Left lung (tissue), 14 donors: ENCODE measurements at places on chromosomes 1 and 21. TPM values are rescaled to one million over a fixed set of nuclear protein-coding genes. Genes with fewer than 3 reads are reported as not detected.

The FRRS1 gene
- 12.3 TPM for total RNA-seq

The XCL2 gene
- total RNA-seq, result 0.89 TPM

The RIPPLY3 gene
- 0.13 TPM for total RNA-seq

The OXCT2 gene
- total RNA-seq, result 0.55 TPM

The SPRR3 gene
- not detected for total RNA-seq

The GNG4 gene
- not detected for total RNA-seq

The CRYBG2 gene
- total RNA-seq, result 2.0 TPM

The PLD5 gene
- 11.0 TPM for total RNA-seq

The AGTRAP gene
- 49.0 TPM for total RNA-seq

The CNN3 gene
- total RNA-seq, result 239 TPM

The RNF186 gene
- total RNA-seq, result not detected

The DMBX1 gene
- total RNA-seq, result not detected

The CFHR1 gene
- not detected for total RNA-seq

The OR2L3 gene
- not detected for total RNA-seq

The AK4 gene
- 8.7 TPM for total RNA-seq

The SLC2A5 gene
- total RNA-seq, result 1.6 TPM

The FAM72C gene
- 0.70 TPM for total RNA-seq

The AGO3 gene
- total RNA-seq, result 30.1 TPM

The KIAA0040 gene
- total RNA-seq, result 24.4 TPM

The TAF12 gene
- 23.2 TPM for total RNA-seq

The GCSAML gene
- 0.32 TPM for total RNA-seq

The RGL1 gene
- total RNA-seq, result 33.7 TPM

The PTPRC gene
- 53.0 TPM for total RNA-seq

The PRDX1 gene
- total RNA-seq, result 579 TPM

The SPRR1A gene
- not detected for total RNA-seq

The LIN28A gene
- total RNA-seq, result not detected

The UBL4B gene
- total RNA-seq, result not detected

The PRAMEF27 gene
- total RNA-seq, result not detected

The HSD11B1 gene
- 30.7 TPM for total RNA-seq

The HMCN1 gene
- 24.0 TPM for total RNA-seq

The MFSD2A gene
- total RNA-seq, result 98.0 TPM

The C1orf185 gene
- total RNA-seq, result not detected

The TMEM50B gene
- total RNA-seq, result 57.5 TPM

The PLA2G2F gene
- total RNA-seq, result not detected

The MT1HL1 gene
- total RNA-seq, result not detected

The CELA3A gene
- not detected for total RNA-seq

The KCNA3 gene
- 11.3 TPM for total RNA-seq

The ITLN2 gene
- 1.8 TPM for total RNA-seq

The UCHL5 gene
- total RNA-seq, result 38.7 TPM

The ST6GALNAC5 gene
- total RNA-seq, result 10.9 TPM

The CTPS1 gene
- 20.7 TPM for total RNA-seq

The FTCD gene
- total RNA-seq, result 0.38 TPM

The FAM78B gene
- total RNA-seq, result 0.93 TPM

The MYCL gene
- 4.3 TPM for total RNA-seq

The CYP4A22 gene
- total RNA-seq, result not detected

The RUNX1 gene
- total RNA-seq, result 81.1 TPM

The NKAIN1 gene
- total RNA-seq, result not detected

The FCRL3 gene
- total RNA-seq, result 0.84 TPM

The GBP3 gene
- total RNA-seq, result 31.0 TPM

The IVL gene
- total RNA-seq, result not detected

The HES3 gene
- not detected for total RNA-seq

The S100A3 gene
- total RNA-seq, result 7.7 TPM

The AADACL4 gene
- not detected for total RNA-seq

The ZNF593 gene
- total RNA-seq, result 23.2 TPM

The CD52 gene
- total RNA-seq, result 96.7 TPM

The MCOLN3 gene
- 3.6 TPM for total RNA-seq
